Activated naive CD4-positive, alpha-beta T cell treated with anti-CD3 and anti-CD28 coated beads, Interleukin-2, amount 10 ng/mL, durations not matched to agents 7 days and 5 days (primary cell): ENCODE measurements at places on chromosomes 16 and 17.
A peak's percentile ranks its signal among the peaks of the same experiment; 100 is the strongest.

DNA sequence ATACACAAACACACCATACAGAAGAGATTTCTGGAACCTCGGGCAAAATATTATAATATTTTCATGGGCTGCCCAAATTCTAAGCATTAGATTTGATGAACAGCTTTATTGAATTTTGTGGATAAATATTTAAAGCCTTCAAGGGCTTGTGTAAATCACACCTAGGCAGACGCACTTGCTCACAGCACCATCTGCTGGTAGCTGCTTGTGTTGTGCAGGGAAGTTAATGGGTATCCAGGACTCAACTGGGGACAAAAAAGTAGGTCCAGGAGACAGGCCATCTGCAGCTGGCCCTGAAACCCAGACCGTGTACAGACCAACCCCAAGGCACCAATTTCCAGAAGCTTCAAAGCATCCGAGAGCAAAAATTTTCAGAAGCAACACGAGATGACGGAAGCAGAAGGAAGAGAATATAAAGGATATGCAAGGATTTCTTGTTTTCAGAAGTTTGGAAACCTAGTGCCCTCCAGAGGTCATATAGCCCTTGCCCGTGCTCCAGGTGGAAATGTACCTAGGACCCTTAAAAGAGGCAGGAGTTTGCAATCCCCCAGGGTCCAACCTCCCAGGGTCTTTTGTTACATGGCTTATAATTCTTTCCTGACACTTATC lies 140.0 kb downstream of the CHD9NB start:
- DNase-seq, result peak; percentile 50

GRCh38 chr17:73593249-73593965 lies 50.8 kb downstream of the SDK2 start:
- no peak for DNase-seq

- no peak for DNase-seq
These were observed 729.7 kb upstream of the GOT2 start for GRCh38 chr16:59463776-59464175.

GRCh38 chr17:1177016-1177700 lies 2.6 kb downstream of the ABR start:
- no peak for DNase-seq

DNA sequence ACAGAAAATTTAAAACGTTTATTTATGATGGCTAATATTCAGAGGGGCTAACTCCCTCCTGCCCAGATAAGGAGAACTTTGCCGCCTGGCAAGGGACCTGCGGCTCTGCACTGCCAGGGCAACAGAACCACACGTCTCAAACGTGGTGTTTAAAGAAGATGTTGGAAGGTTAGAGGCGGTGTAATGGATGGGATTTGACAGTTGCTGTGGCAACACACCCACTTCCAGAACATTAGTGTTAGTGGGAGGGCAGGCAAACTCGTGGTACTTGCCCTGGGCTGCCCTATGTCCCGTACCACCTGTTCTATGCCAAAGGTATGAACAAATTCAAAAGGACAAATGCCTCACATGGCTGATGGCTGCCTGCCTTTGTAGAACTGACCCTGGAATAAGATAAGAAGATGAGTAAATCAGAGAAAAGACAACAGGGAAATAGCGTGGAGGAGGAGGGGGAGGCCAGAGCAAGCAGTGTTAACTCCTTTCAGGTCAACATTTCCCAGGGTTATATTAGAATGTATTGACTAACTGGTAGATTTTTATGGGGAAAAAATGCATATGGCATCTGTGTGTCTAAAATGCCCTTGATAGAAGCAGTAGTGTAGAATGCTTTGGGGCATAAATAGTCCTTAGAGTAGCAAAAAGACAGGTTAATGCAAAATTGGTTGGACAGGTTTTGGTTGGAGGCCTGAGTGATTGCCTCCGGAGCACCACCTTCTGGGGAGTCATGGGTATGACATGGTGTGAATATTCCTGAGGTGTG lies 30.8 kb downstream of the HLF start:
- DNase-seq, result peak; percentile 60

- peak; percentile 50 for DNase-seq
These were observed 3.4 kb downstream of the SP6 start for GRCh38 chr17:47847341-47848197.

- no peak for DNase-seq
These were observed 6.9 kb downstream of the ADCY9 start for GRCh38 chr16:4109250-4109736.

- DNase-seq, result peak; percentile 56
These were observed 348.3 kb downstream of the CPPED1 start for GRCh38 chr16:12455287-12455798.

GRCh38 chr16:54636221-54636793 lies 294.4 kb upstream of the IRX5 start:
- no peak for DNase-seq

DNA sequence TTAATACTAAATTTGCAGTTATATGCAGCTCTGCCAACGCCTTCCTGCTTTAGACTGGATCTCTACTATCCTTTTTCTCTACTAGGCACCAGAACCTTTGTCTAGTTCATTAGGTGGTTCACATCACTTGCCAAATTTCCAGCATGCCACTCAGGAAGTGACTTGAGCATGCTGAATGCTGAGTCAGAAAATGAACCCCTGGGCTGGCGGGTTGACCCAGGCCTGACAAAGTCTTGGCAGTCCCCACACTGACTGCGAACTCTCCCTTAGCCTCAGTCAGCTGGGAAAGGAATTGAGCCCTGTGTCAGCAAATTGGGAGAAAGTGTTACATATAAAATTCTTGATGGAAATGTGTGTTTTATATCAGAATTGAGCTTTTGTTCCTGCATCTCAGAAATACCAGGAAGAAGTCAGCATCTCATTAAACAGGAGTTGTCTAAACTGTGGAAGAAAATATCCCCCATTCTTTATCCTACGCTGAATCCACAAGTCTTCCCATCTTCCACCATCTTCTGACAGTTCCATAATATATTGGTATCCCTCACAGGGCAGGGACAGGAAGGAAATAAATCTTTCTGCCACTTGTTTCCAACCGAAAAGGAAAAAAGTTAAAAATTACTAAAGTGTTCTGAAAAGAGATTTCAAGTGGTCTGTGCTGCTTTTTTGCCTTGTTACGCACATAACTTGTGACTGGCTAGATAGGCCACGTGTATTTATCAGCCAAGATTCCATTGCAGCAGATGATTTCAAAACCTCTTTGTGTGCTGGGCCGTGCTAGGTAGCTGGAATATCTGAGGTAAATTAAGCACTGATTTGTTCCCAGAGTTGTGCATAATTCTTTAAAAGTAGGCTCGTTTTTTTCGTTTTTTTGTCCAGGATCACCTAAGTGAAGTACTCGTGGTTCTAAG lies 16.7 kb upstream of the SLC12A3 start:
- DNase-seq, result no peak

DNA sequence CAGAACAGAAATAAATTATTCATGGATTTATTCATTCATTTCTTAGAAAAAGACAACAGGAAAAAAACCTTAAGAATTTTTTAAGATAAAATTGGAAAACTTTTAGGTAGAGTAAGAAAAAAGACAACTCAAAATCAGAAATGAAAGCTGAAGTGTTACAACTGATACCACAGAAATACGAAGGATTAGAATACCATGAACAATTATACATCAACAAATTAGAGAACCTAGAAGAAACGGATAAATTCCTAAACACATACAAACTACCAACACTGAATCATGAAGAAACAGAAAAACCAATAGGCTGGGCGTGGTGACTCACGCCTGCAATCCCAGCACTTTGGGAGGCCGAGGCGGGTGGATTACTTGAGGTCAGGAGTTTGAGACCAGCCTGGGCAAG lies 27.8 kb downstream of the CTRB2 start:
- no peak for DNase-seq

DNA sequence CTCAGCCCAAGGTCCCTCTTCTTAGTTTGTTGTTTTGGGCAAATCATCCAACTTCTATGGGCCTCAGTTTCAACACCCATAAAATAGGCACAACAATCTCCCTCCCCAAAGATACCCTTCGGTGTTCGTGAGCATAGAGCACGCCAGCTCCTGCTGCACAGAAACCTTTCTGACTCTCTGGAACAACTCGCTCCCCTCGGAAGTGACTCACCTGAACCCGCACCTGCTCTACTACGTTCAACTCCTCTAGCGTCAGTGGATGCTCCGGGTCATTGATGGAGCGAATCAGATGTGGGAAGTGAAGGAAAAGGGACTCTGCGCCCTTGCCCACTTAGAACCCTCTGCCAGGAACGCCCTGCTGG lies 445 bp downstream of the CIAO2B start:
- no peak for DNase-seq

- no peak for DNase-seq
These were observed 87.8 kb downstream of the CRISPLD2 start for GRCh38 chr16:84907575-84907974.

GRCh38 chr17:41803049-41804020 lies 8.4 kb downstream of the P3H4 start:
- DNase-seq, result no peak

GRCh38 chr16:10770907-10771306 lies 27.3 kb downstream of the NUBP1 start:
- peak; percentile 47 for DNase-seq

DNA sequence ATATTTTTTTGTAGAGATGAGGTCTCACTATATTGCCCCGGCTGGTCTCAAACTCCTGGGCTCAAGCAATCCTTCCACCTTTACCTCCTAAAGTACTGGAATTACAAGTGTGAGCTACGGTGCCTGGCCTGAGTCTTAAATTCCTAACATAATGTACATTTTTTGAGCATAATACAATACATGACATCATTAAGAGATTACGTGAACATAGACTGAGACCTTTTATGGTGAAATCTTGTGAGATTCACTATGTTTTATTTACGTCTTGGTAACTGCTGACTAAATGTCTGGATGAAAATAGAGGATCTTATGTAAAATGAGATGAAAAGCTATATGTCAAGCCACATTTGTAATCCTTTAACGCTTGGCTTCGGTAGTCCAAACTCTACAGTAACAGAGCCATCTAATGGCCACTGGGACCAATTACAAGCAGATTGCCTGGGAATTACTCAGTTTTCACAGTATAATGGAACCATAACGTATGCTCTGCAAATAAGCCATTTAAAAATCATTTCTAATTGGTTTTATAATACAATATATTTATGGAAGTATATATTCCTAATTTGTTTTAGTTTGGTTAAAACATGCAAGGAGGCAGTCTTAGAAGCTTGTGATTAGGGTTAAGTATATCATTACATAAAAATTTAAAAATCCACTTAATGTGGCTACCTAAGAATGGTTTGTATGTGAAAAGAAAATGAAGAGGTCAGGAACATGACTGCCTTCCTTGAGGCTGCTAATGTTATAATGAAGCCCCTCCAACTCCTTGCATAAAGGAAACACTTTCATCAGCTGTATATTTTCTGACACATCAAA lies 8.1 kb upstream of the EFCAB13 start:
- DNase-seq, result peak; percentile 45

GRCh38 chr17:1004769-1005295 lies 7.9 kb downstream of the TIMM22 start:
- no peak for DNase-seq

DNA sequence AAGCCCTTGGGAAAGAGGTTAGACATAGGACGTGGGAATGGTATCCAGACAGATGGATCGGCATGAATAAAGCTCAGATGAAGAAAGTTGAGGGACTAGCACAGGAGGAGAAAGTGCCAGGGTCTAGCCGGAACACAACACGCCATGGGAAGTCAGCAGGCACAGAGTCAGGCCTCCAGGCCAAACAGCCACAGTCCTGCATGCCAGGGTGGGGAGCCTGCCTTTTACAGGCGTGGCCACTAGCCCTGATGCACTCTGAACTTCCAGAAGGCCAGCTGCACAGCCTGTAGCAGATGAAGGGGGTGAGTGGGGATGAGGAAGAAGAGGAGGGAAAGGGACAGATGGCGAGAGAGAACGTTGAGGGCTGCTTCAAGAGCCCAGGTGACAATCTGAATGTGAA lies 5.2 kb downstream of the B9D1 start:
- no peak for DNase-seq

GRCh38 chr17:7238420-7239090 lies 702 bp downstream of the PHF23 start:
- no peak for DNase-seq

GRCh38 chr17:55162556-55162946 lies 102.2 kb upstream of the HLF start:
- no peak for DNase-seq

GRCh38 chr17:16987830-16988601 lies 16.1 kb upstream of the TNFRSF13B start:
- DNase-seq, result peak; percentile 74

GRCh38 chr17:81165246-81166032 lies at the start of gene PVALEF:
PVALEF (plus strand) TSS chr17:81165507; CDS start chr17:81181227, 15,720 bp downstream.
- no peak for DNase-seq

DNA sequence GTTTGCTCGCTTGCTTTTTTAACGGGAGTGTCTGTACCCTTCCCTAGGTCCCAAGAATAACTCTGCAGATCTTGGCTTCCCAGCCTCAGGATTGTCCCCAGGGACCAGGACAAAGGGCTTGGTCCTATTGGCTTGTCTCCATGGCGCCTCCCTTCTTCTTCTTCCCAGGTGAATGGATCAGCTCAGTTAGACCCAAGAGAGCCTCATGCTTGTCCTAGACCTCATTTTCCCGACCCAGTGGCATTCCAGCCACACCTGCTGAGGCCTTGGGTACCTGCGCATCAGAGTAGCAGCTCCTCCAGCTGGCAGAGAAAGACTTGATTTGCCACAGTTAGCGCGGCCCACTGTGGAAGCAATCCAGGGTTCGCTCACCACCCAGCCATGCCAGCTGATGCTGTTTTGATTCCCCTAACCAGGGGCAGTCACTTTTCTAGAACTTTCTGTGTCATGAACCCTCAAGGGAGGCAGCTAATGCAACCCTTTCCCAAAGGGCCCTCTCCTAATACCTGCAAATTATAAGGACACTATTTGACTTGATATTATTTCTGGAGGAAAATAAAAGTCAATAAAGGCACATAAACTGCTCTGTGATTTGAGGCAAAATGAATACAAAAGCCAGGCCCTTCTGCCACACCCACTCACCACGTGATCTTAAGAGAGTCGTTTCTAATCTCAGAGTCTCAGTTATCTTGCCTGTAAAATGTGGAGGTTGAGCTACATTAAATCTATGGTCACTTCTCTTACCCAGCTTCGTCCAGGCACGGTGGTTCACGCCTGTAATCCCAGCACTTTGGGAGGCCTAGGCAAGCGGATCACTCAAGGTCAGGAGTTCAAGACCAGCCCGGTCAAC lies 13.9 kb downstream of the GPR142 start:
- no peak for DNase-seq

DNA sequence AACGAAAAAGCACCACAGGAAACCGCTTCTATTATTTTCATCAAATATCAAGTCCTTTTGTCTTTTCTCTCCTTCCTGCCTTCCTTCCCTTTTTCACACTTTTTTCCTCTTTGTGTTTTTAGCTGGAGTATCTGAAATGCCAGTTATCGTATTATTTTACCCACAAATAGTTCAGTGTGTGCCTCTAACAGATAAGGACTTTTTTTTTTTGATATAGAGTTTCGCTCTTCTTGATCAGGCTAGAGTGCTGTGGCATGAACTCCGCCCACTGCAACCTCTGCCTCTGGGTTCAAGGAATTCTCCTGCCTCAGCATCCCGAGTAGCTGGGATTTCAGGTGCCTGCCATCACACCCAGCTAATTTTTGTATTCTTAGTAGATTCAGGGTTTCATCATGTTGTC lies 10.7 kb downstream of the DNAAF1 start:
- no peak for DNase-seq

- DNase-seq, result peak; percentile 43
These were observed 38.2 kb upstream of the PIRT start for GRCh38 chr17:10875984-10876555.
